Epithelial cell of proximal tubule (primary cell): ENCODE measurements at places on chromosomes 5 and 9. TPM values are rescaled to one million over a fixed set of nuclear protein-coding genes. Genes with fewer than 3 reads are reported as not detected.

DNA sequence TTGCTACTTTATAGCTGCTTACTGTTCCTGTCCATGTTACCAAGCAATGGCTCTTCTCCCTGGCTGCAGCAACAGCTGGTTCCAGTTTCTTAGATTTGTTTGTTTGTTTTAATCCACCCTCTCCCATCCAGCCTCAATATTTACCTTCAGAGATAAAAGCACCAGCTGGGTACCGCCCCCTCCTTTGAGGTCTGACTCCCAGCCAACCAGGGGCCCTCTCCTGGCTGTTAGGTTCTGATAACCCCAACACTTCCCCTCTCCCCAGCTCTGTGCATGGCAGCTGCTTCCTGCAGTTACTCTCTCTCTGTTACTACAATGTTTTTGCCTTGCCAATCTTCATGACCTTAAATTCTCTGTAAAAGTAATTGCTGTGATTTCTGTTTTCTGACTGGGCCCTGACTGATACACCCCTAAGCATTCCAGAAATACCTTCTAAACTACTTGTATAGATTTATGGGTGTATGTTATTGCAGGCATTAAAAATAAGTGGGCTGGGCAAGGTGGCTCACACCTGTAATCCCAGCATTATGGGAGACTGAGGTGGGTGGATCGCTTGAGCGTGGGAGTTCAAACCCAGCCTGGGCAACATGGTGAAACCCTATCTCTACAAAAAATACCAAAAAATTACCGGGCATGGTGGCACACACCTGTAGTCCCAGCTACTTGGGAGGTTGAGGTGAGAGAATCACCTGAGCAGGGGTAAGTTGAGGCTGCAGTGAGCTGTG lies 2.6 kb upstream of the GCNT1 start:
- no peak for DNase-seq

DNA sequence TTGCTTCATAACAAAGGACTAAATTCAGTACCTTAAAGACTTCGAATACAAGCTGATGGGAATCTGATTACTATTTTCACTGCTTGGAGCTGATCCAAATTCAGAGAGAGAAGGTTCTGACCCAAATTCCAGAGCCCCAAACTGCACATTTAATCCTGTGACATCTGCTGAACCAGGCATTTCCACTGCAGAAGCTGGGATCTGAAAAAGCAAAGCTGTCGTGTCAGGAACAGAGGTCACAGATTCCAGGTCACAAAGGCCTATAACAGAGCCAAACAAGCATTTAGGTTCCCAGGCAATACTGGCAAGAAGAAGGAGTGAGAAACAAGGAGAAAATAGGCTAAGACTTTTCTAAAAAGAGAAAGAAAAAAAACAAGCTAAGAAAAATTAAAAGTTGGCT lies 105.3 kb downstream of the UBAP2 start:
- no peak for DNase-seq

GRCh38 chr9:12922224-12922866 lies 147.5 kb downstream of the LURAP1L start:
- no peak for DNase-seq

Gene HRCT1
- 0.58 TPM in 1 of 2 replicates, not detected in the other for total RNA-seq

Gene APC
- 15.2 and 24.0 TPM in 2 replicates for total RNA-seq

Gene IFNA13
- total RNA-seq = not detected in 2 replicates

Gene ANKRD55
- not detected in 2 replicates for total RNA-seq

DNA sequence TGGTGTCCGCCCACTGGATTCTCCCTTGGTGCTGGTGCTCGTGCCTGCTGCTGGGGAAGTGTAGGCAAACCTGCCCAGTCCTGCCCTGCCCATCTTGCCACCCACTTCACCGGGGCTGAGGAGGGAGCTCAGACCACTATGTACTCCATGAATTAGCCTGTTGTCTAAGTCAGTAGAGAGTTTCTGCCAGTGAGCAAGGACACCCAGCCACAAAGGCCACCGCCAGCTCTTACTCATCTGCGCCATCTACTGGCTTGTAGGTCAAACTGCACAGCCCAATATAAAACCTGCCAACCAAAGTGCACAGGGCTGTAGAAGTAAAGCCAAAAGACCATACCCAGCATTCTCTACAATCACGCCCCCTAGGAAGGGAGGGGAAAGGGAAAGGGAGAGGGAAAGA lies 102.3 kb downstream of the GLIS3 start:
- DNase-seq = no peak
